Forelimb muscle (tissue), 1 donor: ENCODE measurements at places on chromosomes 12 and 14.

DNA sequence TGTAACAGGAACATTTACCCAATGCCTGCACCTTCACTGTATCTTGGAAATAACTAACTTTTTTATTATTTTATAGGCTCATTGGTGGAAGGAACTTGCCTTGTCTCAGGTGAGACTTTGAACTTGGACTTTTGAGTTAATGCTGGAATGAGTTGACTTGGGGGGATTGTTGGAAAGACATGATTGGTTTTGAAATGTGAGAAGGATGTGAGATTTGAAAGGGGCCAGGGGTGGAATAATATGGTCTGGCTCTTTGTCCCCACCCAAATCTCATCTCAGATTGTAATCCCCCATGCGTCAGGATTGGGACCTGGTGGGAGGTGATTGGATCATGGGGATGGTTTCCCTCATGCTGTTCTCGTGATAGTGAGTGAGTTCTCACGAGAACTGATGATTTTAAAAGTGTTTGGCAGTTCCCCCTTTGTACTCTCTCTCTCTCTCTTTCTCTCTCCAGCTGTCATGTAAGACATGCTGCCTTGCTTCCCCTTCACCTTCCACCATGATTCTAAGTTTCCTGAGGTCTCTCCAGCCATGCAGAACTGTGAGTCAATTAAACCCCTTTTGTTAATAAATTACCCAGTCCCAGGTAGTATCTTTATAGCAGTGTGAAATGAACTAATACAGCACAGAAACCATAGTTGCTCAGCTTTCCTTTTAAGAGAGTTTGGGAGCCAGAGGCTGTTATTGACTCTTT, 244.1 kb downstream of the BTG1 start:
- DNase-seq, result no peak

DNA sequence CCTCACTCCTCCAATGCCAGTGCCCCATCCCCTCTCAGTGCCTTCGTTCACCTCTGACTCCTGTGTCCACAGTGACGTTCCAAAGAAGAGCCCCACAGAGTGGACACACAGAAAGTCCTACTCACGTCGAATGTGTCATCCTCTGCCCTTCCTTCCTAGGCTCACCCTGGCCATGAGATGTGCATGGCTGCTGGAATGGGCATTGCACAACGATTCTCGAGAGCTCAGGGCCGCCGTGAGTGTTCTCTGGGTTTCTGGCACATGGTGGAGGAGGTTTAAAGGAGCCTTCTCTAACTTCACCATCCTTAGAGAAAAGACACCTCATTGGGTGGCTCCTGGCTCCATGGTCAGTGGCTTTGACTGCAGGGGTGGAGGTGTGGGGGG, 12.8 kb upstream of the CEP170B start:
- DNase-seq, result no peak

DNA sequence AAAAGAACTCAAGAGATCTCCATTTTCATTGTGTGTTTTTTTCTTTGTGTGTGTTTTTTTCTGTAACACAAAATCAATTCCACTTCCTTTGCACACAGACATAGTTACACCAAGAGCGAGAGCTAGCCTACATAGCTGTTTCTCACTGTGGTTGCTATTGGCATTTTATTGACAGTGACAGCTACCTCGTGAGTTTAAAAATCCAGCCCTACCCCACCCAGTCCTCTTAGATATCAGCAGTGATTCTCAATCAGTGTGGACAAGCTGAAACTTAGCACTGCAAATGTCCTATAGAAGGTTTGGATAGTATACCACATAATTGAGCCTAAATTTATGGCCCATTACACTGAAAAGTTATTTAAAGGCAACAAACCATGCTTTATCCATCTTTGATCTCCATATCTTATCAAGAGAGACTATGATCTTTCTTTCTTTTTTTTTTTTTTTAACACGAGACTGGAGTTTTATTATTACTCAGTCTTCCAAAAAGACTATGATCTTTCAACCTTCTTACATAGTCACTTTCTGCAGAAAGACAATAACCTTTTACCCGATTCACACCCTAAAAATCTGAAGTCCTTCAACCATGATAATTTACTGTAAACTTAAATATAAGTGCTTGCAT, 46.8 kb downstream of the ATP2B1 start:
- DNase-seq, result no peak

DNA sequence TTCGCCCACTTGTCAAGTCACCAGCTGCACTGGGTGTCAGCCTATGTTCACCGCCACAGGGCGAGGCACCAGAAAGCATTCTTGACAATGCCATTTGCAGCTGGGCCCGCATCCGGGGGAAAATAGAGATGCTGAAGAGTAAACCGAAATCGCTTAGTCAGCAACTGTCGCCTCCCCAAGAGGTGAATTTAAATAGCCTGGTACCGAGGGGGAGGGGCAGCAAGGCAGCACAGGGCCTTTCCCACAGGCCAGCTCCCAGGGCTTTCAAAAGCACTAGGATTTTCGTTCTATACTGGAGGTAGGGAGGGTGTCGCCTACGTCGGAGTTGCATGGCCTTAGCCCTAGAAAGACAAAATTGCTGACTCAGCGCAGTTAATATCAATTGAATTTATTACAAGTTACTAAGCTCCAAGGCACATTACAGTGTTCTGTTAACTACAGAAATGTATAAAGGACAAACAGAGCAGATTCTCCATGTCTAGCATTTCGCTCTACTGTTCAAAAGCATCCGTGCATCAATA, 4.3 kb downstream of the IRF2BPL start:
- no peak for DNase-seq

DNA sequence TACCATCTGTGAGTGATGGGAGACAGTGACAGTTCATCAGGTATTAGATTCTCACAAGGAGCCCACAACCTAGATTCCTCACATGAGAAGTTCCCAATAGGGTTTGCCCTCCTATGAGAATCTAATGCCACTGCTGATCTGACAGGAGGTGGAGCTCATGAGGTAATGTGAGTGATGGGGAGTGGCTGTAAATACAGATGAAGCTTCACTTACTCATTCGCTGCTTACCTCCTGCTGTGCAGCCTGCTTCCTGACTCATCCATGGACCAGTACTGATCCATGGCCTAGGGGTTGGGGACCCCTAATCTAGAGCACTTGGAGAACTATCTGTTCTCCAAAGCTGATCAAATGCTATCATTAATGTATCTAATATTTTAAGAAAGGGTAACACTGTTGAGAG, 17.7 kb downstream of the CLEC2D start:
- no peak for DNase-seq

GRCh38 chr12:87812030-87812429, 217.2 kb downstream of the C12orf50 start:
- no peak for DNase-seq

DNA sequence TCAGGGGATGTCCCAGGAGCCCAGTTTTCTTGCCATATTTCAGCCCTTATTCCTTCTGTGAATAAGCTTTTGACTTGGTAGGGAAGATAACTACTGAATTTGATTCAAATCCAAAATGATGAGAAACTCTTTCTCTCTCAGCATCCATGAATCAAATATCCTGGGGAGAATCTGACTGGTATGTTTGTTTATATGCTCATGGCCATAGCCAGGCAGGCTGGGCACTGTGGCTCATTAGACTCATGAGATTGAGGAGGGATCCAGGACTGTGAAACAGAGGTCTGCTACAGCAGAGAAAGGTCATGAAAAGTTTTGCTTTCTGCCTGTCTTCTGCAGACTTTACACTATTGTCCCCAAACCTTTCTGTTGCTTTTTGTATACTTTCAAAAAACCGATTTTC, 346.4 kb upstream of the ATP2B1 start:
- DNase-seq, result no peak
